ENCODE measurements at places on chromosomes 11 and 22.

DNA sequence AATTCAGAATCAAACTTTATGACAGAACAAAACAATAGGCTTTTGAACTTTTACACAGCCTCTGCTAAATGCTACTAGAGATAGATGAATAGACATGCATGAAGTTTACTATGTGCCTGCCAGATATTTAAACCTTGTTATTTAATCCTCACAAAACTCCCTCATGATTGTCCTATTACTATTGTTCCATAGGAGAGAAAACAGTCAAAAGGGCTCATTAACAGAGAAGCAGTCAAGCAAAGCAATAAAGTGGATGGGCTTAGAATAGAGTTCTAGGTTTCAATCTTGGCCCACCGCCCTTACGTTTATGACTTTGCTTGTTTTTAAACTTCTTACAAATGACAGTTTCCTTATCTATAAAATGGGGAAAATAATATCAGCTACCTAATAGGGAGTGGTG lies 12.9 kb downstream of the CWC15 start:
- no peak for DNase-seq

GRCh38 chr11:68077617-68078582 lies 39.1 kb downstream of the TCIRG1 start:
- no peak for DNase-seq

GRCh38 chr22:40241200-40241763 lies 63.6 kb downstream of the TNRC6B start:
- DNase-seq, result no peak

DNA sequence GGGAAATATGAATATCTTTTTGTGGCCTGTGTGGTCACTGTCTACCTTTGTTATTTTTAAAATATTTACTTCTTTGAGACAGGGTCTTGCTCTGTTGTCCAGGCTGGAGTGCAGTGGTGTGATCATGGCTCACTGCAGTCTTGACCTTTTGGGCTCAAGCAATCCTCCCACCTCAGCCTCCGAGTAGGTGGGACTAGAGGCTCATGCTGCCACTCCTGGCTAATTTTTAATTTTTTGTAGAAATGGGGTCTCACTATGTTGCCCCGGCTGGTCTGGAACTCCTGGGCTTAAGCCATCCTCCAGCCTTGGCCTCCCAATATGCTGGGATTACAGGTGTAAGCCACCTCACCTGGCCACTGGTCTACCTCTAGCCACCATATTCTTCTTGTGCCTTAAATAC lies 3.5 kb upstream of the EIF3D start:
- DNase-seq, result no peak

GRCh38 chr11:10019906-10020682 lies 273.9 kb downstream of the SBF2 start:
- no peak for DNase-seq

DNA sequence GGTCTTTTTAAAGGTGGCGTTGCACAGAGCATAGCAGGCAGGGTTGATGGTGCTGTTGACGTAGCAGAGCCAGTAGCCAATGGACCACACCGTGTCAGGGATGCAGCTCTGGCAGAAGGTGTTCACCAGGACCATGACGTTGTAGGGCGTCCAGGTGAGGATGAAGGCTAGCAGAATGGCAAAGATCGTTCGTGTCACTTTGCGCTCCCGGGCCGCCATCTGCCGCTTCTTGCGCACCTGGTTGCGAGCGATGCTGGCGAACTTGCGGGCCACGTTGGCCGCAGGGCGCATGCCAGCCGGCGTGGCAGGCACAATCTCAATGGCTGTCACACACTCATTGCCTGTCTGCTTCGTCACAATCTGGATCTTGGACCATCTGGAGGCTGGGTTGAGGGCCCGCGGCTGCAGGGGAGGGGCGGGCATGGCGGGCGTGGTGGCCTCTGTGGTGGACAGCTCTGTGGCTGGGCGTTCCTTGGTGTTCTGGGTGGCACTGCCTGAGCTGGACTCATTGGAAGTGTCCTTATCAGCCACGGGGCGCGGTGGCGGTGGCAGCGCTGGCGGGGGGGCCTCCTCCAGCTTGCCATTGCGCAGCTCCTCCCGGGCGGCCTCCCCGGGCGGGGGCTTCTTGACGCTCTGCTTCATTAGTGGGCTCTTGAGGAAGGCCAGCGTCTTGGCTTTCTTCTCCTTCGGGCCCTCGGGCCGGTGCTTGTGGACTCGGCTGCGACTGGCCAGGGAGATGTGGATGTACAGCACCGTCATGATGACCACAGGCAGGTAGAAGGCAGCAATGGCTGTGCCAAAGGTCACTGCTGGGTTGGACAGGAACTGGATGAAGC lies 3.9 kb downstream of the MDK start:
- DNase-seq, result no peak

DNA sequence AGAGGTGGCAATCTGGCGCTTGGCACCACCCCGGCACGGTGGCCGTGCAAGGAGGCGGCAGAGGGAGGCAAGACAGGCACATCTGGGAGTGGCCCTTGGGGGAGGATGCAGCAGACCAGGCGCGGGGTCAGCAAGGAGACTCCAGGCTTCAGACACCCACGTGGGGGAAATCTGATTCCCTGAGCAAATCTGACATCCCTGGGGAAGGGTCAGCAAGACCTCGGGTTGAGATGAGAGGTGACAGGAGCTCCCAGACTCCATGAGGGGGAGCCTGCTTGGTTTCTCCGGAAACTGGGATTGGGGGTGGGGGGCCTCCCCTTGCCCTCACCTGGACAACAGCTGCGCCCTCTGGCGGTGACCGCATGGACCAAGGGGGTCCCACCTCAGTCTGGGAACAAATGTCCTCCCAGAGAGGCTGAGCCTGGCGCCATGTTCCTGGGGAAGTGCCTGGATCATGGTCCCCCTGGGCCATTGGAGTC lies 4.0 kb upstream of the RCOR2 start:
- no peak for DNase-seq

All from stimulated activated CD4-positive, alpha-beta T cell treated with anti-CD3 and anti-CD28 coated beads, TNF-alpha, amount 100 ng/mL, for 1 hour (primary cell).